Tibial nerve (tissue), 4 donors: ENCODE measurements at places on chromosomes 6 and 20. TPM values are rescaled to one million over a fixed set of nuclear protein-coding genes. Genes with fewer than 3 reads are reported as not detected.

The LPA gene
- 0.90 TPM for total RNA-seq

GRCh38 chr6:133466680-133467079, 225.5 kb downstream of the EYA4 start:
- DNase-seq, result no peak

The MEP1A gene
- total RNA-seq, result not detected

GRCh38 chr20:21682521-21682954, 22.9 kb upstream of the PAX1 start:
- no peak for DNase-seq

- DNase-seq, result no peak
Measured at GRCh38 chr6:38773338-38773737, 58.2 kb downstream of the DNAH8 start.

The NNAT gene
- total RNA-seq, result 12.3 TPM

The OR14J1 gene
- total RNA-seq, result not detected

The C20orf204 gene
- total RNA-seq, result 1.9 TPM

DNA sequence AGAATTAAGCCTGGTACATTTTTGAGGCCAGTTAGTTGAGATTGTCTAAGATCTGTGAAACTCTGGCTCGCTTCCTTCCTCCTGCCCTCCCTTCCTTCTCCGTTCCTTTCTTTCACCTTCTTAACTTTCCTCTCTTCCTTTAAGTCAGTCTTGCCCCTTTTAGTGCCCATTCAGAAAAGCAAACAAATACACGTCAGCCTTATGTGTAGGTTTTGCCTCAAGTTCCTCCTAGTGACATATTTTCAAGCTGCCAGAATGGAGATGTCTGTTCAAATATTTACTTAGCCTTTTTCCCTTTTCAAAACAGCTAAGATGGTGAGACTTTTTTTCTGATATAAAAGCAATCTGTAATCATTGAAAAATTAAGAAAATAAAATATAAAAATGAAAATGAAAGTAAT, 178.4 kb downstream of the FARS2 start:
- no peak for DNase-seq

DNA sequence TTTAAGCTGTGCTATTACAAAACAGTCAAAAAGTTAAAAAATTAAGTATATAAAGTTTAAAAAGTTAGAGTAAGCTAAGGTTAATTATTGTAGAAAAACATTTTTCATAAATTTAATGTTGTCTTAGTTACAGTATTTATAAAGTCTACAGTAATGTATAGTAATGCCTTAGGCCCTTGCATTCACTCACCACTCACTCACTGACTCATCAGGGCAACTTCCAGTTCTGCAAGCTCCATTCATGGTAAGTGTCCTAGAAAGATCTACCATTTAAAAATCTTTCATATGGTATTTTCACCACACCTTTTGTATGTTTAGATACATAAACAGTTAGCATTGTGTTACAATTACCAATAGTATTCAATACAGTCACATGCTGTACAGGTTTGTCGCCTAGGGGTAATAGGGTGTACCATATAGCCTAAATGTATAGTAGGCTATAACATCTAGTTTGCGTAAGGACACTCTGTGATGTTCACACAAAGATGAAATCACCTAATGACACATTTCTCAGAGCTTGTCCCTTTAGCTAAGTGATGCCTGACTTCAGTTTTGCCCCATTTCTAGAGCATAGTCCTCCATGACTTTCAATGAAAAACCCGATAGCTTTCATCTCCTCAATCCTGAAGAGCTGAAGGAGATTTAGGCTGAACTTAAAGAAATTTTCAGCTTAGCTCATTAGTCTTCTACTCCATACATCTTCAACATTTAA, 14.9 kb upstream of the HLA-DRA start:
- no peak for DNase-seq

DNA sequence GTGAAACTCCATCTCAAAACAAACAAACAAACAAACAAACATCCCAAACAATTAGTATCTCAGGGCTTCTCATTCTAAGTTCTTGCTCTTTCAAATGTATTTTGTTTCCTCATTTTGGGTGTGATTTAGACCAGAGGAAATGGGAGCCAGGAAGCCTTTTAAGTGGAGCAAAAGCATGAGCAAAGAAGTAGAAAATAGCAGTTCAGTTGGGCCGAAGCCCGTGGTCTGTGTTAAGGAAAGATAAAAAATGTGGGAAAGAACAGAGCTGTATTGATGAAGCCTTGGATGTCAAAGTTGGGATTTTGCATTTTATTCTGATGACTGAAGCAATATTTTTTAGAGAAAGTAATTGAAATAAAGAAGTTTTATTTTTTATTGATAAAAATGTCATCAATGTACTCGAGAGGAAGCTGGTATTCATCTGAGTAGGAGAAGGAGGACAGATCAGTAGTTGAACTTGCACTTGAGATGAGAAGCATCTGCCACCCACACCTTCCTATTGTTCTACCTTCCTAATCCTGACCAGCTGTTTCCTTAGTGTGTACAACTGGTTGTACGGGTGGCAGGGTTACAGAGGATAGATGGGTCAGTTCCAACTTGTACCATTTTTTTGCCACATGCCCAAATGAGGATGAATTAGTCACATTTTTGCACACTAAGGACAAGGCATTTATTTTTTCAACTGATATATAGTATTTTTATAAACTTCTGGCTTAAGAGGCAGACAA, 56.1 kb downstream of the KIAA0408 start:
- DNase-seq, result no peak

DNA sequence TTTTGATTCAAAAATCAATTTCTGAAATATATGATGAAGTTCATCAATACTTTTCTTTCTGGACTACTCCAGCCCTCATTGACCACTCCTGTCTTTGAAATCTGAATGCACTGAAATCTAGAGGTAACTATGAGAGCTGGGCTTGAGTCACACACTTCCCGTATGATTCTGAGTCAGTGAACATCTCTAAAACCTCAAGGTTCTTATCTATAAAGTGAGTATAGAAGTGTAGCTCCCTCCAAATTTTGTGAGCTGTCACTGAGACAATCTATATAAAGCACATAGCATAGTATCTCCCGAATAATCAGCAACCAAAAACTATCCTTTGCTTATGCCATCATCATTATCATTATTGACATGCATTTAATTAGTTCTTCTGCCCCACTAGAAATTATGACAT, 182.4 kb downstream of the TSHZ2 start:
- DNase-seq, result no peak
